ENCODE measurements at places on chromosomes 5 and 9.

GRCh38 chr5:10581867-10582511, 18.1 kb downstream of the ANKRD33B start:
- DNase-seq, result no peak

DNA sequence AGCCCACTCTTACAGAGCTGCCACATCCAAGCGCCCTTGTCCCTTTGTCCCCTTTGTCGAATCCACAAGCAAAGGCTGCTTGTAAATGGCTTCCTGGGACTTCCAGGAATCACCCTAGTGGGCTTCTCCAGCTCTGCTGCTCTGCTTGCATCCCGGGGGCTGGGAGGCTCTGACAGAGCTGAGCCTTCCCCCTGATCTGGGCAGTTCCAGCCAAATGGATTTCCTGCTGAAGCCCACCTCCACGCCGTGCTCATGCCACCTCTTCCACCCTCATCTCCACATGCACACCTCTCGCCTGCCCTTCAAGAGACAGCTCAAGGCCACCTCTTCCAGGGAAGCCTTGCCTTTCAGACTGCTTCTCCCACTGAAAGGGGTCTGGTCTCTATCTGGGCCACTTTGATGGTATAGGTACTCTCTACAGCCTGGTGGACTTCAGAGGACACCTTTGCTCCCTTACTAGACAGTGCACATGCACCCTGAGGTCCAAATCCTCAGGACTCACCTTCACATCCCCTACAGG, 106.2 kb downstream of the LHFPL2 start:
- no peak for DNase-seq

GRCh38 chr5:36897616-36898015, 21.0 kb downstream of the NIPBL start:
- DNase-seq, result no peak

DNA sequence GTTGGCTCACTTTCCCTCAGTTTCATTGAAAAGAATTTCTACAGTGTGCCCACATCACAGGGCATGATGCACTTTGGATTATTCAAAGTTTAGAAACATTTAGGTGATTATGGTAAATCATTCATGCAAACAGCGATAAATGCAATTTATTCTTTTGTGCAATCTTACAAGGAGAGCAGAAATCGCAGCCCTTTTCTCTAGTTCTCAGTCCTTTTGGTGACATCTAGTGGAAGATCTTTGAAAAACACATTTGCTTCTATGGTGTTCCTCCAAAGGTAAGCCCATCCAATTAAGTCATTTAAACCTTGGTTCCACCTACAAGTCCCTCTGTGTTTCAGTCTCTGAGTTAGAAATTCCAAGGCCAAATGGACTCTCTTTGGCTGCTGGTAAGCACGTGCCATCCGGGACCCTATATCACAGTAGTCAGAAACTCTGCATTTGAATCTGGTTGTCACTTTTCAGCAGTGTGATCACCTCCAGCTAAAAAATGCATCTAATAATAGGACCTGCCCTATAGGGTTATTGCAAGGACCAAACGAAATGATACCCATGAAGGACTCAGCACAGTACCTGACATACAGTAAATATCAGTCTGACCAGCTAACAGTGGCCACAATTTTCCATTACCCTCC, 66.4 kb downstream of the MACROH2A1 start:
- DNase-seq, result no peak

DNA sequence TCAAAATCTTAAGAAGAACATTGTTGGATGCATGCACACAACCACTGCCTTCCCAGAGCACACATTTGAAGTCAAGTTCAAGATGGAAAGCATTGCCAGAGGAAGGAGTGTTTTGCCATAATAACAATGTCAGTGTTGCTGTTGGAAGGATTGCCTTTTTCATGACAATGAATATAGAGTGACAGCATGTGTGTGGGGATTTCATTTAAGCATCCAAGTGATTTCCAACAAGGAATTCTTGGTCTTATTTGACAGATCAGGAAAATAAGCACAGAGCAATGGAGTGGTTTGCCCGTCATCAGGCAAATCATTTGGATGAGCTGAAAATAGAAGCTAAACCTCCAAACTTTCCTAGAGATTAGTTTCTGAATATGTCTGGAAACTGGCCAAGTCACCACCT, 140.0 kb upstream of the RAI14 start:
- no peak for DNase-seq
